Stimulated activated CD4-positive, alpha-beta T cell treated with anti-CD3 and anti-CD28 coated beads, Interleukin-1b, Interleukin-23, amount 100 ng/mL, for 1 hour (primary cell): ENCODE measurements at places on chromosomes 3 and 15.

GRCh38 chr15:37097144-37097919, 3.0 kb downstream of the MEIS2 start:
- DNase-seq: no peak

- no peak for DNase-seq
Observed at GRCh38 chr3:173007079-173007723, 133.8 kb downstream of the SPATA16 start.

DNA sequence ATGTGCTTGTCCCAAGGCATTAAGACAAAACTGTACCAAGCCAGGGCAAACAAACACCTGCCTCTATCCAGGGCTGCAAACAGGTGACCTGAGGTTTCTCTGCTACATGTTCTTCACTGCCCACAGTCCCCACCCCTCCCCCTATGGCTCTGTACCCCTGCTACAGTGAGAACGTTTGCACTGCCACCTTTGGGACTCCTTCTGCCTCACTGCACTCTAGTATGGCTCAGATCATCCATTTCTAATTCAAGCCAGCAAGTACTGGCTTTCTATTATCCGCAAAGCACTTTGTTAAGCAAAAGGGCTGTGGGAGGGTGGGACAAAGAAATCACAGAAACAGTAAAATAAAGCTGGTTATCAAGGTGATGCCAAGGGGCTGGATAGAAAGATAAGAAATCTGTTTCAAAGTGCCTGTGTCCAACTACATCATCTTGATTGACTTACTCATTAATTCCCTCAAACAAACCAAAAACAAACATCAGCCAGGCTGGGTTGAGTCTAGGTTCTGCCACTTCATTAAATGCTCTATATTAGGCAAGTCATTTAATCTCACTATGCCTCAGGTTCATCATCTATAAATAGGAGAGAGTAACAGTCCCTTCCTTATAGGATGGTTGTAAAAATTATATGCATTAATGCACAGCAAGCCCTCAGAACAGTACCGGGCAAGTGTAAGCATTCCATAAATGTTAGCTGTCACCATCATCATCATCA, 95.3 kb downstream of the PDZRN3 start:
- DNase-seq: no peak

- DNase-seq: no peak
Observed at GRCh38 chr15:73352082-73352481, 16.7 kb downstream of the HCN4 start.

- DNase-seq: no peak
Observed at GRCh38 chr3:127072971-127073783, 90.3 kb downstream of the PLXNA1 start.

DNA sequence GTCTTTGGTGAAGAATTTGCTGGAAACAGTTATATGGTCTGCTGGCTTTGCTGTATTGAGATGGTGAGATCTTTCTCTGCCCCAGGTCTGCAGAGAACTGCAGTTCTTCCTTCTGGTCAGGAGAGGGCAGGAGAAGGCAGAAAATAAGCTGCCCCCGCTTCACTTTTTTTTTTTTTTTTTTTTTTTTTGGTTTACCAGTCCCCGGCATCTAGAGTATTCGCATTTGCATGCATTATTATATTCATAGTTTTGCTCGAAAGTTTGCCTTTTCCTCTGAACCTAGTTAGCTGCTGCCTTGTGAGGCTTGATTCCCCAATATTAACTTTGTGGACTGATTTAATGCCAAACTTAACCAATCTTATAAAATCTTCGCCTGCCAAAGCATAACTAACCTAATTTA, 10.6 kb upstream of the PARL start:
- no peak for DNase-seq

GRCh38 chr3:11288786-11289637, 16.8 kb downstream of the ATG7 start:
- no peak for DNase-seq

DNA sequence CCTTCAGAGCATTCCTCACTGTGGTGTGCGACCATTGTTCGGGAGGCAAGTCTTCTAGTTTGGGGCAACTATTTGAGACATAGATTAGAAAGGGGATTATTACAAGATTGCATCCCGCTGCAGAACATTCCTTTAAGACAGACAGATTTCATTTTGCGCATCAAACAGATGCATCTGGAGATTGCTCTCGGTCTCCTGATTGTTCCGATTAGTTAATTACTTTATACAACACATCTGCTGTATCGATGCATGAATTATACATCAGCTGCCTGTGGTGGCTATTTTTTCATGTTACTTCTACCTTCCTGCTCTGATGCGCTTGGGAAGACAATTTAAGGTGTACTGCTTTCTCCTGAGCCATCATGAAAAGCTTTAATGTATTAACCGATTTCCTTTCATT, 10.0 kb downstream of the SATB1 start:
- no peak for DNase-seq

DNA sequence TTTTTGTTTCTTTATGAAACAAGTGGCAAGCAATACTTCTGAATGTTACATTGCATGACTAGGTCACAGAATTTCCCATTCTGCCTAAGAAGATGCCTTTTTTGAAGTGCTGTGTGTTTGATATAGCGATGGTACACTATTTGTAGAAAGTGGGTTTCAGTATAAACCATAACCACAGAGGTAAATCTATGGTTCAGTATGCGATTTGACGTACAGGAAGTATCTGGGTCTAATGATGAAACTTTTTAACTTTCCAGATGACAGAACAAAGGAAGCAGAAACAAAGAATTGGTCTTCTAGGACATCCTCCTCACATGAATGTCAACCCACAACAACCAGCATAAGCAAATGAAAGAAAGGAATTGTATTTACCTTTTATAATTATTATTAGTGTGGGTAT, 133.4 kb upstream of the BHLHE40 start:
- DNase-seq: no peak

DNA sequence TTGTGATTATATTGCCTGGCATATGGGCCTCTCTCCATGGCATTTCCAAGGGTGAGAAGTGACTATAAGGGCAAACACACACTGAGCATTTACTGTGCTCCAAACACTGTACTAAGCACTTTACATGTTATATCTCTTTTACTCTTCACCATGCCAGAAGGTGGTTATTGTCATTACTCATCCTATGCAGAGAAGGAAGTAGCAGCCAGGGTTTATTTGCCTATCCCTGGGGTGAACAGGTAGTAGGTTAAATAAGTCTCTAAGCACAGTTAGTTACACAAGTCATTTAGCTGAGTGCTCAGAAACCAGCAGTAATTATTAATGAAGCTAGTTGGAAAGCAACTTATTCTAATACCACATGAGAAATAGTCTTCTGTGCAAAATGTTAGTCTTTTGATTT, 109.9 kb upstream of the SYNPR start:
- no peak for DNase-seq

GRCh38 chr3:37622999-37623883, 238.4 kb upstream of the CTDSPL start:
- no peak for DNase-seq

DNA sequence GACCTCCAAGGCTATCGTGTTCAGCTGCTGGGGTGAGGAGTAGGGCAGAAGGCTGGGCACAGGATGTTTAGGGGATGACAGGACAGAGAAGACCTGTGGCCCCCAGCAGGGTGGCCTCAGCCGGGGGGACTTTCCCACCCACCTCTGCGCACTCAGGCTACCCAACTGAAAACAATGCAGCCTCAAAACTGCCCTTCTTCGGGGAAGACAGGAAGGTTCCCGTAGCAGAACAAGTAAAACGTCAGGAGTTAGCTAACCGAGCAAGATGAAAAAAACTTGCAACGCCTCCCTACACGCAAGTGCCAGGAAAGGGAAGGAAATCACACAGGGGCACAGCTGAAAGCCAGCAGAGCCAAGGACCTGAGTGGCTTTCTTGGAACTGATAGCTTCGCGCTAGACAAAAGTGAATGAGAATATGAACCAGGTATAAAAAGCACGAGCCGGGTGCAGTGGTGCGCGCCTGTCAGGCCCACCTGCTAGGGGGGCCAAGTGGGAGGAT, 38.4 kb upstream of the FURIN start:
- DNase-seq: no peak

GRCh38 chr3:30319713-30320112, 286.7 kb upstream of the TGFBR2 start:
- no peak for DNase-seq

GRCh38 chr3:188780193-188781147, 391.3 kb upstream of the TPRG1 start:
- no peak for DNase-seq

DNA sequence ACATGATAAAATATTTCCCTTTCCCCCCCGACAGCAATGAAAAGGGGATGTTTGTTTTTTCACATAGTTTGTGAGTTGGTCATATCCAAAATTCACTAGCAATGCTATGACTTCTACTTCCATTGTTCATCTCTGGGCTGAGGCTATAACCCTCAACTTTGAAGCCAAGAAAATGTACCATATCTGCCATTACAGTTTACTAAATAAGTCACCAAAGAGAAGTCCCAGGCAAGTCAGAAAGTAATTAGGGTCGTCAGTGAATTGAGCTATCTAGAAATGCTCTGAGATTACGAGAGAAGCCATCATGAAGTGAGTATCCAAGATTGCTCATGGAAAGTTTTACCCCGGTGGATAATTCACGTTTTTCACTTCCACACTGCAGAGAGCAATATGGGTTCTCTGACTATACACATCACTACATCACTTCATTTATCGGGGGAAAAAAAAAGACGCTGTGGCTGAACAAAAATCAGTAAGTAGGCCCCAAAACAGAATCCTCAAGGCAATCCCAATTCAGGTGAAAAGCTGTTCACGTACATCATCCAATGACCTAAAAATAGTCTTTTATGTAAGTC, 1.4 kb downstream of the PEAK1 start:
- DNase-seq: no peak

DNA sequence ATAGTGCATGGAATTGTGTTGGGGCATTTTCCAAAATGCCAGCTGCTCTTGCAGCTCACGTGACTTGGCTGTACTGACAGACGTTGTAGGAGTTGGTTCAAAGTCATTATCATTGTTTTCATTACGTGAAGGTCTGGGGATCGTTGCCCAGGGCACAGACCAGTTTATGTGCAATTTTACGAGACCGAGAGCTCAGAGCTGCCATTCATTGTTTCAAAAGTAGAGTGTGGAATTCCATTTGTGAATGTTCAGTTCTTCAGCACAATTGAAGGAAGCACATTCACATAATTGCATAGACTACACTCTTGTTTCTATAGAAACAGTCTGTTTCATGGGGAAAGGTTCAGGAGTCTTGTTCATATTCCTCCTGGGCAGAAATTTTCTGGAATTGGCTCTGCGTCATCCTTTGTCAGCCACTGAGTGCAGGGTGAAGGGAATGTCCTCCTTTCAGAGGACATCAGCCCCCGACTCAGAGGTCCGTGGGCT, 54.5 kb downstream of the GABRG3 start:
- DNase-seq: no peak

DNA sequence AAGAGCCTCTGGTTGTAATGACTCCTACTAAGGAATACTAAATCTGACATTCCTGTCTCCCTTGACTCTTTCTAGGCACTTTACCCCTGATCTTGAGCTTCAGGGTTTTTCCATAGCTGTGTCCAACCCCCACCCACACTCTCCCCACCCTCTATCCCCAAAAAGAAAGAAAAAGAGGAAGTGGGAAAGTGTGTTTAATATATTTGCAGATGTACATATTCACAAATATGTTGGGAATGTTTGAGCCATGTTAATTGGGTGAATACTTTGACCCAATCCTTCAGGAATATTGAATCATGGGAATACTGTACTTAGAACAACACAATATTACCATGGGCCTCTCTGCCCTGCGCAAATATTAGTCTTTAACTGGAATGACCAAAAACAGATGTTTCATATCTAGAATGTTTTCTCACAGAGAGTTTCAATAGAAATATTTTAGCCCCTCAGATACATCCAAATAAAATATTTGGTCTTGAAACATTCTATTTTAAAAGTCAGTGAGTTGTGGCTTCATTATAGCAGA, 19.8 kb upstream of the PFN2 start:
- no peak for DNase-seq

GRCh38 chr15:66249605-66250174, 3.9 kb downstream of the MEGF11 start:
- DNase-seq: no peak

- DNase-seq: no peak
Observed at GRCh38 chr3:176561826-176562225, 635.5 kb downstream of the TBL1XR1 start.

DNA sequence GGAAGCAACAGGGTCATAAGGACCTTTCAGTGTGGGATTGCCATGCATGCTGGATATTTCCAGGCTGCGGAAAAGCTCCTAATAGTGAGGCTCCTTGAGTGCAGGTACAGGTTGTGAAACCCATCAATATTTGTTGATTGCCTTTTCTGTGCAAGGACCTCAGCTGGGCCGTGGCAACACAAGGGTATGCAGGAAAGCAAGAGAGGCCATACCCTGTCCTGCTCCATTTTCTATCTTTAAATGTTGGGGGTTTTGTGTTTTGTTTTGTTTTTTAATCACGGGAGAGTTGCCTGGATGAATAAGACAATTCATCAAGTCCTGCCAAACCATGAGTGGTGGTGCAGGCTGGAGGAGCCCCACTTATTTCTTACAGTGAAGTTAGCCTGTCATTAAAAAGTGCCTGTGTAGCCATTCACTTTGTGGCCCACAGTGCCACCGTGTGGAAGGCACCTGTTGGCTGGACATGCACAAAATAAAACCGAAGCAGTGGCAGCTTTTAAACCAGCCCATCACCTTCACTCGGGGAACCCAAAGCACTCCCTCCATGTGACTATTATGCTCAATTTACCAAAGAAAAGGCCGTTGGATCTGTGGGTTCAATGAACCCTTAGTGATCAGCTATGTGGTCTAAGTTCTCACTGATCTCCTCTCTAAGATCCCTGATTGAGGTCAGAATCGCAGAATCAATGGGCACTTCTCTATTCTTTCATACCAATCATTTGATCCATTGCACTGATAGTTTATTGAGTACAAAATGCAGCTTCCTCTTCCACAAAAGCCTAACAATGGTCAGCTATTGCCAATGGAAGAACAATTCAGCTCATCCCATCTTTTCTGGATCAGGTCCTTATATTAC, 42.2 kb downstream of the CLDN18 start:
- DNase-seq: no peak
